NCI-H1092 treated with DMSO at 0.1 percent for 48 hours (cell line): ENCODE measurements at places on chromosomes 5 and 9.
A peak's percentile ranks its signal among the peaks of the same experiment; 100 is the strongest.

- no peak for DNase-seq
Observed at GRCh38 chr5:10842823-10843222, 81.8 kb upstream of the DAP start.

DNA sequence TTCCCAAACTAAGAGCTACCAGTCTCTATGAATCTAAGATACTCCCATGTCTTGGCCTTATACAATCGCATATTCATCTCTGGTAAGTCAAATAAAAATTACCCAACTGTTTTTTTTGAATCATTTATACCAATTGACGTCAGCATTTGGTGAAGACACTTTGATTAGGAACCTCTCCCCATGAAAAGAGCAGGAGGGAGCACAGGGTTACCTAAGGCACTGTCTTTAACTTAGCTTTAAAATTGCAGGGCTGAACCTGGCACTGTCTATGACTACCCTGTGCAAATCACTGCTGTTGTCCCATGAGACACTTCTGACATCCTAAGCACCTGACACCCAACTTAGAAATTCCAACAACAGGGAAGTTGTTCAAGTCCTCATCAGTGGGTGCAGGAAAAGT lies 586.4 kb downstream of the MAT2B start:
- no peak for DNase-seq

DNA sequence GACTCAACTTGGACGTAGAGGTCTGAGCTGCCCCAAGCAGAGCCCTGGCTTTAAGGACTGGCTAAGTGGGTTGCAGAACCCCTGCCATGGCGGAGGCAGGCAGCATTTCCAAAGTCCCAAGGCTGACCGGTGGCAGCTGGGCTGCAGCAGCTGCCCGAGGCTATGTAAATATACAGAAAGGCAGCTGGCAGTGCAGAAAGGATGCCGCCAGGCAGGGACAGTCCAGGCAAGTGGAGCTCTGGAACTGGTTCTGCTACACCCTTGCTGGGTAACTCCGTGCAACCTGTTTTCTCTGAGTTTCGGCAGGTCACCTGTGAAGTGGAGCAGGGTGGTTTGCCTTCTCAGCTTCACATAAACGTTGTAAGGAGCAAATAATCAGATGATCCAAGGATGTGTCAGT lies 46.0 kb downstream of the SHB start:
- DNase-seq = peak; percentile 89

- DNase-seq = no peak
Observed at GRCh38 chr5:123398058-123398733, 25.0 kb downstream of the CEP120 start.

- no peak for DNase-seq
Observed at GRCh38 chr5:173247510-173247909, 12.5 kb upstream of the NKX2-5 start.

DNA sequence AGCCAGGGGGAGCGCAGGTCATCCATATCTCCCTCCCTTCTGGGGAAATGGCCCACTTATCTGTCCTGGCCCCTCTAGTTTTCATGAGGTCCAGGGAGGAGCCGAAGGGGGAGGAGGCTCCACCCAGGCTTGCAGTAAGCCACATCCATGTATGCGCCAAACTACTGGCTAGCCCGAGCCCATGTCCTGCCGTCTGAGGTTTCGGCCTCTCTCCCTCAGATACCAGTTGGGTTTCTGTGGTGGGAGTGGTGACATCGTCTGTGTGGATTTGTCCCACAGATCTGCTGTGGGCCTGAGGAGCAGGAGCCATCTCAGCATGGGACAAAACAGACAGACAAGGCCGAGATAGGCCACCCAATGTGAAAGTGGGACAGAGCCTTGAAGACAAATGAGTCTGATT lies 78.3 kb upstream of the ORM1 start:
- no peak for DNase-seq
